ENCODE measurements at places on chromosomes 16 and 17. TPM values are rescaled to one million over a fixed set of nuclear protein-coding genes. Genes with fewer than 3 reads are reported as not detected.

KRTAP1-5 gene
- total RNA-seq: not detected

GRCh38 chr16:79026117-79026516 is 574.4 kb downstream of the MAF start:
- no peak for DNase-seq

GRCh38 chr16:143456-143855 is 5.0 kb upstream of the NPRL3 start:
- DNase-seq: no peak

DNA sequence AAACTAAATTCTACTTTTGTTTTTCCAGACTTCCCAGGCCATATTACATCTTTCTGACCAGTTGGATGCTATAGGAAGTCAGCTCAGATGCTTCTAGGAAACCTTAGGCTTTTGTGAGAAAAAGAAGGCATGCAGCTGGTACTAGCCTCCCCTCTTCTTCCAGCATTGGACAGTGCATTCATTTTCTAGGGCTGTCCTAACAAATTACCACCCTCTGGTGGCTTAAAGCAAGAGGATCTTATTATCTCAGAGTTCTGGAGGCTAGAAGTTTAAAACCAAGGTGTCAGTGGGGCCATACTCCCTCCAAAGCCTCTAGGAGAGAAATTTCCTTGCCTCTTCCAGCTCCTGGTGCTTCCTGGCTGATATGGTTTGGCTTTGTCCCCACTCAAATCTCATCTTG is 467.8 kb downstream of the SLC39A11 start:
- no peak for DNase-seq

ARHGDIG gene
- 140 TPM for total RNA-seq

GRCh38 chr17:51820252-51820651 is 338.3 kb downstream of the CA10 start:
- no peak for DNase-seq

SLFN12 gene
- total RNA-seq: 4.9 TPM

DNA sequence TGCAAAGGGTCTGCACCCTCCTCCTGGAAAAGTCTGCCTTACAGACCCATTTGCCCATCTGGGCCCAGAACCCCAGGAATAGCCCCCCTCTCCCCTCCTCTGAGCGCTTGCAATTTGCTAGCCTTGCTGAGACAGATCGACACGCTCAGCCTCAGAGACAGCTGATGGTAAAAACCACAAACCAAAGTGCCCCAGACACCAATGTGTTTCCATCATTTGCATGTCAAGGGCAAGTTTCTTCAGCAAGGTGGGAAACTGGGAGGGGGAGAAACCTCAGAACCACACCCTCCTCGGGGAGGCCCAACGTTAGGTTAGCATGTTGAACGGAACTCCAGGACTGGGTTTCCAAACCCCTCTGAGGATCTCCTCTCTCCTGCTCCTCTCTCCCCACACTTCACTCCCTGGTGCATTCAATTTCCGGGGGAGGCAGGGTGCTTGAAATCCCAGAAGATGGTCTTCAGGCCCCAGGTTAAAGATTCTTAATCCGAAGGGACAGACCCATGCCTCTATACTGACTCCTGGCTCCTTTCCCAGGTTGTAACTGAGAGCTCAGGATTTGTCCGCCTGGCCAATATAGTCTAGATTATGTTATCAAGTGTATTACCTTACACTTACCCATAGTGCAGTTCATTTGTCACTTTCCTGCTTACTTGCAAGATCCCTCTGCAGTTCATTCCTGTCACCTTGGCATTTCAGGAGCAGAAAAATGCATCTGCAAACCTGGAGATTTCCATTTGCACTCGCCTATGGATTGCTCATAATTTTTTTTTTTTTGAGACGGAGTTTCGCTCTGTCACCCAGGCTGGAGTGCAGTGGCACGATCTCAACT is 1.3 kb upstream of the CUEDC1 start:
- DNase-seq: no peak

GRCh38 chr16:20803561-20804214 is 2.6 kb downstream of the ERI2 start:
- no peak for DNase-seq

MTHFSD gene
- total RNA-seq: 35.6 TPM

DNAI2 gene
- not detected for total RNA-seq

DNA sequence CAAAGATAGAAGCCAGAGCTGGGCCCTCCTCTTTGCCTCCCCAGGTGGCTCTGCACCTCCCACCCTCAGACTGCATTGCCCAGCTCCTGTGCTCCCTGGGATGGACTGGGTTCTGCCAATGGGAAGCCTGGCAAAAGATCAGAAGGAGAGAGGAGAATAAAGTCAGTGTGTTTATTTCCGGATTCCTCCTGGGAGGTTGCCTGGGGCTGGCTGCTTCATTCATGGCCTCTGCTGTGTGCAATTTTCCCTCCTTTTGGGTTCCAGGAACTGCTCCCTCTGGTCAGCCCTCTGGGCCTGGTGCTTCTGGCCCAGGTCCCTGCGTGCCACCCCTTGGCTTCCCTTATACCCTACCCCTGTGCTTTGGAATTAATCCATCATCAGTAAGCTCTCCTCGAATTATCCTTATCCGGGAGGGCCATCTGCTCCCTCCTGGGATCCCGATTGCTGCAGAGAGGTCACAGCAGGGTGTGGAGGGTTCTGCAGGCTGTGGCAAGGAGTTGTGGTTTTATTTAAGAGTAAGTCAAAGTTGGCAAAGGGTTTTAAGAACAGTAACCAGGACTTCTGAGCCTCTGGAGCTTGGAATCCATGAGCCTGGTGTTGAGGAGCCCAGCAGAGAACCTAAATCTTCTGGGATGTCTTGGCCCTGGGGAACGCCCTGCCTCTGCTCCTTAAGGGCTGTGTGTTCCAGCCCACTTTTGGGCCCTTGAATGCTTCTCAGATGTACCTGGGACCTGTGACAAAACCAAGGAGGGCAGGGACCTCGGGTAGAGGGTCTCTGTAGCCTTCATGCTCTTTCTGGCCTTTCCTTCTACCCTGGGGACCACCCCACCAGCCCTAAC is 8.2 kb upstream of the MMP2 start:
- DNase-seq: peak; percentile 43

CCL13 gene
- not detected for total RNA-seq

- DNase-seq: no peak
Measured at GRCh38 chr17:79033046-79033616, 9.2 kb downstream of the C1QTNF1 start.
